ENCODE measurements at places on chromosomes 2 and 18.
A peak's percentile ranks its signal among the peaks of the same experiment; 100 is the strongest.

DNA sequence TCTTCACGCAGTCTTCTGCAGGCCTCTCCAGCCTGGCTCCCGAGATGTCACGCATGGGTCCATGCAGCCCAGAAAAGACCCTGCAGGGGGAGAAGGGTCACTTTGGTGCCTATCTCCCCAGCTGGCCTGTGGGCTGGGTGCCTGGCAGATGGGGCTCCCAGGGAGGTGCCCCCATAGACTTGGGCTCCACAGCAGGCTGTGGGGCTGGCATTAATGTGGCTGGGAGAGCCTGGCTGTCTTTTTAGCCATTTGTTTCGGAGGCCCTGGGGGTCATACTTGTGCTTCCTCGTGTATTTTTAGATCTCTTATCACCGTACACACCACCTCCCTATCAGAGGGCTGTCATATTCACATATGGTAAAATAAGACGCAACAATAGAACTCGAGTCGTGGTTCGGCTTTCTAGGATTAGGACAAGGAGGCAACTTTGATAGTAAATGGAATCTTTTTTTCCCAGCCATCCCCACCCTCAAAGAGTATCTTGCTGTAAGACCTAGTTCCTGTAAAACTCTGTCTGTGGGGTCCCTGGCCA is 74.5 kb downstream of the LRRFIP1 start:
- no peak for ATAC-seq

GRCh38 chr2:57959390-57959789 is 87.2 kb upstream of the VRK2 start:
- no peak for ATAC-seq

DNA sequence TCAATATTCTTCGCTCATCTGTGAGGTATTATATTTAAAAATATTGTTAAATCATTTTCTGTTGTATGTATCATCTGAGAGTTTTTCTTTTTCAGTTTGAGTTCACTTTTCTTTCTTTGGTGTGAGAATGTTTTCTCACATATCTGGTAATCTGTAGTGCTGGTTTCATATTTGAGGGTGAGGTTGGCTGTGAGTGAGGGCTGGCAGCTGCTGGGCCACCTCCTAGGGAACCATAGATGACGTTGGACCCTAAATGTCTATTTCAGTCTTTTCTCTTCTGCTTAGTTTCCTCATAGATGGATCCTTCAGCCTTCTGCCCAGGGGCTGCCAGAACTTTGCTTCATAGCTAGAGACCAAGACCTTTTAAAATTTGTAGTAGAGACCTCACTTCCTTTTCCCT is 33.5 kb downstream of the MGAT5 start:
- ATAC-seq = no peak

GRCh38 chr2:161915121-161915520 is 158.9 kb downstream of the DPP4 start:
- no peak for ATAC-seq

DNA sequence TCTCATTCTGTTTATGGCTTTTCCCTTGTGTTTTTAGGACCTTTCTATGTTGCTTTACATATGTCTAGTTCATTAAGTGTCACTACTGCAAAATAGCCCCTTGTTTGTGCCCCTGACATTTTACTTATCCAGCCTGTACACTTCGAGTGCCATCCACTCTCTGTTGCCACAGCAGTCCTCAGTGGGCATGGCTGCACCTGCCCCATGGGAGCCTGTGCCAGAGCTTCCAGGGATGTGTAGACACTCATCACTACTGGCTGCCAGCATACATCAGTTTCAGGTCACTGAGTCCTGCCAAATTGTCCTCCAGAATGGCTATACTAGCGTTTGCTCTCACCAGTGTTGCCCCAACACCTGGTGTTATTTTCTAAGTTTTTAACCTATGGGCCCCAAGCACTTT is 80.4 kb downstream of the ARMC9 start:
- ATAC-seq = no peak

- ATAC-seq = no peak
Measured at GRCh38 chr2:17538022-17538843, 2.3 kb upstream of the VSNL1 start.

GRCh38 chr18:23856466-23857163 is 157.9 kb upstream of the TTC39C start:
- ATAC-seq = no peak

DNA sequence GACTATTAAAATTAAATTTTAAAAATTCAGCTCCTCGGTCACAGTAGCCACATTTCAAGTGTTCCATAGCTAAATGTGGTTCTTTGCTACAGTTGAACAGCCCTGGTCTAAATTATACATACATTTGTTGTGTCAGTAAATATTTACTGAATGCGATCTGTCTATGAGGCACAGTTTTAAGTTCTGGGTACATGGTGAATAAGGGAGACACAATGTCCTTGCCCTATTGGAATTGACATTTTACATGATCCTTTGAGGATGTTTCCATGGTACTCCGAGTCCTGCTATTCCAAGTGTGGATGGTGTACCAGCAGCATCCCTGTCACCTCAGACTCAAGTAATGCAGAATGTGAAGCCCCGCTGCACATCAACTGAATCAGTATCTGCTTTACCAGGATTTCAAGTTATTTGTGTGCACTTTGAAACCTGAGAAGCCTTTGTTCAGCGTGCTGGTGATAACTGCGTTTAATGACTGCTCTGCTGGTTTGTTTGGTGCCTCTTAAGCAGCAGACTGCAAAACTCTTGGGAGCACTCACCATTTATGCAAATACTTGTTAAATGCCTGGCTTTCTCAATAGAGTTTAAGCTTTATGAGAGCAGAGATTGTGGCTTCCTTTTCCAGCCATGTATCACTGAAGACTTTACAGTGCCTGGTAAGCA is 1.5 kb downstream of the GALNT1 start:
- no peak for ATAC-seq

DNA sequence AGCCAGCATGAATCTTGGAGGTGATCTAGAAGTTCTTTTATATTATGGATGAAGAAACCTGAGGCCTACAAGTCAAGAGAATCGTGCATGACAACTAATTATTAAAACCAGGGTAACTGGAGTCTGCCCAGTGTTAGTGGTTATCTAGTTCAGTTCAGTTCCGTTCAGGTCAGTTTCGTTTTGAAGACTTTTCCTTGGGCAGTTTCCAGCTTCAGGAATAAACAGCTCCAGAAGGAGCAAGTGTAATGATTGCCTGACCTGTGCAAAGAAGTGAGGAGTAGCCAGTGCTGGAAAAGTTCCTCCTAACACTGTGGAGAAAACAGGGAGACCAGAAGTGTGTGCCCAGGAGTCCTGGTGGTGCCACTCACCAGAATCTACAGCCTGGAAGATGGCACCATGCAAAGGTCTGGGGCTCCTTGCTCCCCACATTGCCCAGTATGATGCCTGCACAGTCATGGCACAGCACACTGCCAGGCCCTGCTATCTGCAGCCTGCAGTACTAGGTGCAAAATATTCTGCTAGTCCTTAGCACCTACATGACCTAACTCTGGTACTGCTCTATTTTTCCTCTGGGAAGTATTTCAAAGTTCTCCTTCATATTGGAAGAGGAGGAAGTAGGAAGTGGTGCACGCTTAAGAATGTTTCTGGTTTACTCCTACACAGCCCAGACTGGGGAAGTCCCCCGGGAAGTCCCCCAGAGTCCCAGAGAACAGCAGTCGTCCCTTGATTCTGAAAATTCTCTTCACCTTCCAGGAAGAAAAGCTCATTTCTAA is 65.8 kb downstream of the SUMO1 start:
- no peak for ATAC-seq

GRCh38 chr2:172957734-172958133 is 117.9 kb upstream of the MAP3K20 start:
- ATAC-seq = no peak

DNA sequence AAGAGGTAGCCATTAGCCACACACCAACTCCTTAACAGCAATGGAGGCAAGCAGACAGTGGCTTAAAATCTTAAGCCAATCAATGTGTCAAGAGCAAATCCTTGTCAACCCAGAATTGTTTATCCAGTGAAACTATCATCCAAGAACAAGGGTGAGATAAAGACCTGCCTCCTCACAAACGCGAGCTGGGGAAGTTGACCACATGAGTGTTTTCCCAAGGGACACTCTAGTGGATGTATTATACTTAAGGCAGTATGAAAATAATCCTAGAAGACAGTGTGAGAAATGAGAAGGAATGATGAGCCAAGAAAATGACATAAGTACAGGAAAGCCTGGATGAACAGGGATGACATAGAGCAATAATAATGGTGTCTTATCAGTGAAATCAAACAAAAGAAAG is 209.6 kb downstream of the TWIST2 start:
- ATAC-seq = no peak

DNA sequence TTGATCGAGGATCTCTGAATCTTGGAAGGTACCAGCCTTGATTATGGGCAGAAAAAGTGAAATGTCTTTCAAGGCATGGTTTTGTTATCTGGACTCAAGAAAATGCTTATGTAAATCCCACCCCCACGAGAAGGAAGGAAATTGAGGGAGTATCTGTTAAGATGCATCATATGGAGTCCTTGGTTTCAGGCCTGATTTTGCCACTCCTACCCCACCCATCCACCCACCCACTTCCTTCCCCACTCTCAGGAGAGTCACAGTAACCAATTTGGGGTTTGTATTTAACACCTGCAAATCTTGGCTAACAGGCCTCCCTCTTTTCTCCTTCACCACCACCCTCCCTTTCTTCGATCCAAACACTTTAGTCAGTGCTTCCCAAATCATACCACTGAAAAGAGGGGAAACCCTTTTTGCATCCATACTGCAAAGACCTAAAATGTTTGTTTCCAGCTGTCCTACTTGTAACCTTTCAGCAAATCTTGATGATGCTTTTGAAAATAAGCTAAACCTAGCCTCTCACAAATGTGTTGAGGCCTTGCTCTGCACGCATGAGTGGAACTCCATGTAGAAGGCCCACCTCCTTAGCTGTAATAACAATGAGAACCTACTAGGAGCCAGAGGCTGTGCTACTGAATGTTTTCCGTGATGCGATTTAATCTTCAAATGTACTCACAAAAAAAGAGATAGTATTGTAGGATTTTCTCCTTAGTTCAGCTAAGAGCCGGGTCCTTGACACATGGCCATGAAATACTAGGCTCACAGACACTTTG is 34.8 kb downstream of the POU3F3 start:
- ATAC-seq = no peak

DNA sequence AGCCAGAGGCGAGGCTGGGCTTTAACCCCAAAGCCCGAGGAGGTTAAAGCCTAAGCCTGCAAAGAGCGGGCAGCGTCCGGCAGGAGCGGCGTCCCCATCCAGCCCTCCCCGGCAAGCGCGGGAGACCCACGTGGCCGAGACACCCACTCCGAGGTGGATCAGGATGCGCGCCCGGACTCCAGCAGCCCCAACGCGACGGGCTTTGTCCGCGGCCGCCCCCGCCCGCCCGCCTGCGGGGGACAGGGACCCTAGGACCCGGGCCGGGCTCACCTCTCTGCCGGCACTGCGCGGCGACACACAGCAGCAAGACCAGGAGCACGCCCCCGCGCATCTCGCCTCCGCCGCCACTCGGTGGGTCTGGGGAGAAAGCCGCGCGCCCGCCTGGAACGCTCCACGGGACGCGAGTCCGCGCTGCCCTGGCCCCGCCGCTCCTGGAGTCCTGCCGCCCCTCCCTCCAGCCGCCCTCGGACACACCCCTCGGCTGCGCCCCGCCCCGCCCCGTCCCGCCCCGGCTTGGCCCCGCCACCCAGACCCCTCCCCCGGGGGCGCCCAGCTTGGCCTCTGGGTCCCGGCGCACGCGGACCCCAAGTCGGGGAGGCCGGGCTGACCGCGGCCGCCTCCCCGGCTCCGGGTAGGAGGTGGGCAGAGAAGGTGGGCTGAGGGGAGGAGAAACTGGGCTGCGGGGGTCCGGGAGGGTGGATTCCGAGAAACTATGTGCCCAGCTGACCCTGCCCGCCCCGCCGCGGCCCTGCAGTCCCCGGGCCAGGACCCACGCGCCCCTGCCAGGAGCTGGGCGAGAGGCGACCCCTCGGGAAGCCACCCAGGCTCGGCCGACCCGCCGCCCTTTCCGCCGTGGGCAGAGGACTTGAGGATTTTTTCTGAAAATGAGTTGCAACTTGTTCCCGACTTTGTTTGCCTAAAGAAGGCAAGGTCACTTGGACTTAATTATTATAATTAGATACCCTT is at the start of gene LAMA1:
Gene LAMA1 (minus strand): TSS at position 408 of the 966 bp plus-strand sequence. CDS start 77 bp downstream, at position 331.
- ATAC-seq = peak; percentile 68

- ATAC-seq = peak; percentile 95
Measured at GRCh38 chr2:54081574-54081973, 33.8 kb upstream of the ACYP2 start.

Measured in esophagus mucosa (tissue), 1 donor.